ENCODE measurements at places on chromosomes 5 and 9. TPM values are rescaled to one million over a fixed set of nuclear protein-coding genes. Genes with fewer than 3 reads are reported as not detected.

GRCh38 chr5:179840321-179840720 is 18.3 kb downstream of the MRNIP start:
- DNase-seq, result no peak

- DNase-seq, result no peak
Observed at GRCh38 chr5:125037020-125037419, 290.6 kb upstream of the ZNF608 start.

- peak; percentile 30 for DNase-seq
Observed at GRCh38 chr5:75509956-75510355, 1.5 kb downstream of the CERT1 start.

GRCh38 chr5:133383580-133383939 is 228.8 kb downstream of the FSTL4 start:
- DNase-seq, result no peak

DNA sequence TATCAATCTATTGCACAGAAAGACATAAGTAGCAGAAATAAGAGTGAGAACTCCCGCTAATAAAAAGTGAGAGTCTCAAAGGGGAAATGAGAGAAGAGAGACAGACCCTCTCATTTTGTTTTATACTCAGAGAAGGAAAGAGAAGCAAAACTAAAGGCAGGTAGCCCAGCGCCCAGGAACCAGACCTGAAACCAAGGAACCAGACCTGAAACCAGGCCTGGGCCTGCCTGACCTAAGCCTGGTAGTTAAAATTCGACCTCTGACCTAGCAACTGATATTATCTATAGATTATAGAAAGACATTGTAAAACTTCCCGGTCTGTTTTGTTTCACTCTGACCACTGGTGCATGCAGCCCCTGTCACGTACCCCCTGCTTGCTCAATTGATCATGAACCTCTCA is 134.5 kb upstream of the SEMA6A start:
- DNase-seq, result no peak

- DNase-seq, result no peak
Observed at GRCh38 chr5:128613128-128613527, 75.1 kb upstream of the FBN2 start.

DNA sequence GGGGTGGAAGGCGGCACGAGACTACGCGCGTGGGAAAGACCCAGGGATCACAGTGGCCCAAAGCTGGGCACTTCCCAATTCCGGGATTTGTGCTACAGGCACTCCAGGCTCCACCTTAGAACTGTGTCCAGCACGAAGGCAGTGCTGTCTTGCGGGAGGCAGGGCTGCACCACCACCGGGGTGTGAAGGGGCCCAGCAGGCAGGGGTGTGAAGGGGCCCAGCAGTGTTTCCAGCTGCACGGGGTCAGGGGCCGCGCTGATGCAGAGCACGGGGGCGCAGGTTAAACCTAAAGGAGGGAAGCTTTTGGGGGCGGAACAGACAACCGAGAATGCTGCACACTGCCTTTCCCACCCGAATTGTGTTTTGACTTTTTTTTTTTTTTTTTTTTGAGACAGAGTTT is 1.1 kb upstream of the PDCD6 start:
- no peak for DNase-seq

DNA sequence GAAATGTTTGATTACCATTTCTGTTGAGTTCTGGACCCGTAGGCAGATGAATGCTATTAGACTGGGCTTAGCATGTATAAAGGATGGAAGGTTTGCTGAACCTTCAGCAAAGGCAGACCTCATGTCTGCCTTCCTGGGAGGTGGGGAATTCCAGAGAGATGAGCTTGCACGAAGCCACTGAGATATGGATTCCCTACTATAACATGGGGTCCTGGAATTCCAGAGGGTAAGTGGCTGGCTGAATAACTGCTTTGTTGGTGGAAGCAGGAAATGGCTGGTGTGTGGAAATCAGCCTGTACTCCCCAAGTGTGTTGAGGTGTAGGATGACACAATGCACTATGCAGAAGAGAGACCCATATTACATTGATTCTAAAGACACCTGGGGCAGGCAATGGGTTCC is 526.4 kb downstream of the CTNND2 start:
- DNase-seq, result no peak

GRCh38 chr9:121206516-121207370 is 5.1 kb upstream of the RAB14 start:
- DNase-seq, result no peak

DNA sequence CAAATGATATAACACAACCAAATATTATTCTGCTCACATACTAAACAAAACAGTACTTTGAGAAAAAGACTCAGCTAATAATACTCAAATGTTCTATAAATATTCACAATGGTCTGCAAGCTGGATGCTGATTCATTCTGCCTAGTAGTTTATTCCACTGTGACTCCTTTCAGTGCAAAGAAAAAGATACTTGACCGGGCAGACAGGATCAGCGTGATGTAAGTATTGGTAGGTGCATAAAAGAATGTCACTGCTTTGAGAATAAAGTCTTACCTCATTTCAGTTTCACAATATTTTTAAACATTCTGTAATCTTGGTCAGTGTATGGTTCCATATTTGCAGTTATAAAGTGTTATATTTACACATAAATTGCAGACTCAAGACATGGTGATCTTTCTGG is 223.0 kb upstream of the NUDT12 start:
- DNase-seq, result no peak

GRCh38 chr5:128035689-128036088 is 47.9 kb upstream of the SLC12A2 start:
- DNase-seq, result no peak

- DNase-seq, result no peak
Observed at GRCh38 chr5:151454166-151454565, 6.8 kb downstream of the SLC36A1 start.

DNA sequence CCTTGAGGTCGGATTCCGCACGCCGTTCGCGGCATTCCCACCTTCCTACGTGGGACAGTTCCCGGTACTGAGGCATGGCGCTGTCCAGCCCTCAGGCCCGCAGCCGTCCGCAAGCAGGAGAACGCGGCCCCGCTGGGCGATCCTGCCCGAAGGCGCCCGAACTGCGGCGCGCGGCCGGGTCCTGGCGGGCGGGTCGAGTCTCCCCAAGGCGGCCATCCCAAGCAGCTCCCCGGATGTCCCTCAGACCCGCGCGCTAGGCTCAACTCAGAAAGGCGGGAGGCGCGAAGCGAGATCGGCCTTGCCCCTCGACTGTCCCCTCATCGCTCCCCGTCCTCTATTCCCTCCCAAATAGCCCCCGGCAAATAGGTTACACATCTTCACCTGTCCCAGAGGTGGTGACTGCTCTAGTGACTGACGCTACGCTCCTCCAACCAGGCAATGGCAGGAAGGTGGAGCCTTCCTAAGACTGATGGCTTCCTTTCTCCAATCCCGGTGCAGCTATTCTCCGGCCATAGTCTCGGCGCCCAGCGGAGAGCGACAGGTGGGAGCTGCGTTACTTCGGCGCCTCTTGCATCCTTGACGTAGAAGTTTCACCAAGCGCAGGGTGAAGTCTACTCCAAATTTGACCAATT is 787 bp upstream of the ANKHD1 start:
- peak; percentile 99 for DNase-seq

GRCh38 chr9:132210472-132211145 is 48.8 kb downstream of the NTNG2 start:
- peak; percentile 71 for DNase-seq

Gene CSF2
- total RNA-seq, result not detected

Gene C5orf52
- total RNA-seq, result not detected

Gene FOXD4L6
- 1.0 TPM for total RNA-seq

Gene GGTA1
- not detected for total RNA-seq

Gene CDC20B
- total RNA-seq, result not detected

Gene NRG2
- total RNA-seq, result 0.17 TPM

Gene PROB1
- 0.67 TPM for total RNA-seq

Gene OR2V2
- not detected for total RNA-seq
